Foreskin keratinocyte (primary cell): ENCODE measurements at places on chromosomes 7 and 10.

- DNase-seq = peak; percentile 27
Observed at GRCh38 chr10:93293999-93294398, 188.1 kb downstream of the MYOF start.

DNA sequence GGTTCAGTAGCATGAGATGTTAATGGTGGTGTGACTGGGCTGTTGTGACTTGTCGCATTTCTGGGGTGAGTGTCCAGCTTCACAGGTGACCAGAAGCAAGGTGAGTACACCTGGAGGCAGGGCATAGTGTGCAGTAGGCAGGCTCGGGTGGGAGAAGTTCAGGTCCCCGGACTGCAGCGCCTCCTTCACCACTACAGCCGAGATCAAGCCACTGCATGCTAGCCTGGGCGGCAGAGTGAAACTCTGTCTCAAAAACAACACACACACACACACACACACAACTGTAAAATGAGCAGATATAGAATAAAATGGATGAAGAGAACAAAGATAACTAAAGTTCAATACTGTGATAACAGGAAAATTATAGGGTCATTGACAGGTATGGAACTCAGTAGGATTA, 11.1 kb upstream of the PARD3 start:
- DNase-seq = no peak

- no peak for DNase-seq
Observed at GRCh38 chr10:70986623-70986950, 98.2 kb upstream of the PCBD1 start.

DNA sequence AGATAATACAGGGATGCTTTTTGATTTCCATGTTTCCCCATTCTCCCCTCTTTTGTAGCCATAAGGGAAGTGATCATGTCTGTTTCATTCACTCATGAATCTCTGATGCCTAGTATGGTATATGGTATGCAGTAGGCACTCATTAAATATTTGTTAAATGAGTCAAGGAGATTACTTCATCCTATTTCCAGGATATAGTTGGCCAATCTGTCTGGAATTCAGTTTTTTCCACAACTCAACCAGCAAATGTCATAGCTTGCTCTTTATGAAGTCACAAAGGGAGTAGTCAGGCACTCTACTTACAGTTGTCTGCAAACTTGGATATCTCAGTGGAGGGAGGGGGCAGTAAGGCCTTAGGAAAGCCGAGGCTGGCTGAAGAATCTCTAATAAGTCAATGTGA, 853.6 kb downstream of the LRMDA start:
- DNase-seq = peak; percentile 93

GRCh38 chr7:106100863-106101629, 11.1 kb downstream of the SYPL1 start:
- DNase-seq = no peak

GRCh38 chr10:79375321-79376077, 28.2 kb downstream of the PPIF start:
- DNase-seq = no peak

DNA sequence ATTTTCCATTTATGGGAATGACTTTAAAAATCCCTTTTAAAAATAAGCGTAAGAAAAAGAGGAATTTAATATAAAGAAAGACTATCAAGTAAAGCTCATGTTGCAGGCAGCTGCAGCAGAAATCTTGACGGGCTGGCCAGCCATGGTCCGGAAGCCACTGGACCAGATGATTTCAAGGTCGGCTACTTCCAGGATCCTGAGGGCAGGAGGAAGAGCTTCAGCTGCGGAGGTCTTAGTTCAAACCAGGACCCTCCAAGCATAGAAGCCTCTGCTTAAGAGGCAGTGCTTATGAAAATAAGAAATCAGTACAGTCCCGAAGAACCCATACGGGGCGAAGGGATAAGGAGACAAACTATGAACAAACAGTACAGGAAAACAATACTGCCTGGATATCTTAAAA, 220.2 kb upstream of the CELF2 start:
- DNase-seq = no peak

GRCh38 chr10:78255214-78255613, 221.6 kb downstream of the RPS24 start:
- peak; percentile 12 for DNase-seq

- peak; percentile 61 for DNase-seq
Observed at GRCh38 chr10:110857265-110858171, 14.2 kb upstream of the PDCD4 start.

DNA sequence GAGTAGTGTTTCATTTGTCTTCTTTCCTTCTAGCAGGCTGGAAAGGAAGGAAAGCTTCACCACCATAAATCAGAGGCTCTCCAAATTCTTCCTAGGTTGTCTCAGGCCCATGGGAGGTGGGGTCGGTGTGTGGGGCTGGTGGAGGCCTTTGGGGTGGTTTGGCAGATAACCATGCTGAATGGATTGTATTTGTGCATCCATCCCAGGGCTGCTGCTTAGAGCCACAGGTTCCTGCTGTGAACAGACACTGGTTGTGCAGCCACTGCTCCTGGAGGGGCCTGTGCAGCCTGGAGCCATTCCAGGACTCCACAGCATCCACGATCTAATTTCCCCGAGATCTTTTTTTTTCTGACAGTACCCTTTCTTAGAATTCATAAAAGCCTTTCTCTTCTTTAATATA, 741.8 kb downstream of the SUGCT start:
- DNase-seq = no peak

DNA sequence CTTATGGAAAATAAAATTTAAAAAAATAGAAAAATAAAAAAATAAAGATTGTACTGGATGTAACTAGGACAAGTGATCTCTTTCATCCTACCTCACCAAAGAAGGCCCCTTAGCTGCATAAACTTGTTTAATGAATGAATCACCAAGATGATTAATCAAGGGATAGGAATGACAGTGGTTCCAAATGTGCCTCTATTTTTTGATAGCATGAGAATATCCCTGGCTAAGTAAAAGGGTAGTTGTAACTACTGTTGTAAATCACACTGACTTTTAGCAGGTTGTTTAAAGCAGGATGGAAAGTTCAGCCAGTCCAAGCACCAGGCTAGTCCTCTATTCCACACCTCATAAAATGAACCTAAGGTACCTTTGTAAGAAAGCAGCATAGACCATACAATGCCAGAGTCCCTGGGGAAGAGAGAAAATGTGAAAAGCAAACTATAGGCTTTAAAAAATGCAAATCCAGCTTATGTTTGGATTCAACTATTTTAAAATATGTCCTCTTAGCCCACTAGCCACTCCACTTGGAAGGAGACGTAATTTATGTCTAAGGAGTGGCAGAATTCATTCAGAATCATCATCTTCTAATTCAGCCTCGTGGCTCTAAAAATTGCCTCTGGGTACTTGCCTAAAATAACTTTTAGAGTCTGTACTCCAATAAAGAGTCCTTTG, 126.8 kb downstream of the SKIDA1 start:
- DNase-seq = peak; percentile 81
